ENCODE measurements at places on chromosomes 6 and 20.

GRCh38 chr6:41073968-41074691, 1.4 kb downstream of the NFYA start:
- no peak for DNase-seq

DNA sequence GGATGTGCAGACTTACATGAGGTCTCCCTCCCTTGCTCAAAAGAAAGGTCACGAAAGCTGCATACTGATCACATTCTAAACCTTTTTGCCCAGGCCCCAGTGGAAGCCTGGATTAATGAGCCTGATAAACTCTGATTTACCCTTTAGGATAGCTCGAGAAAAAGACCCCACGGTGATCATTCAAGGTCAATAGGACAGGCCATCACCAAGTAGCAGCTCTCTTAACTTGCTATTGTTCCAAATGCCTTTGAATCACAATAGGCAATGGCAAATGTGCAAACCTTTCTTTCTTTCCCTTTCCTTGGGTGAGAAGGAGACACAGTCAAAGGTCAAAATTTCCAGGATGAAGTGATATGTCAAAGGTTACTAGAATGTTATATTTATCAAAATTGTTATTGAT, 327.3 kb downstream of the HDGFL1 start:
- no peak for DNase-seq

DNA sequence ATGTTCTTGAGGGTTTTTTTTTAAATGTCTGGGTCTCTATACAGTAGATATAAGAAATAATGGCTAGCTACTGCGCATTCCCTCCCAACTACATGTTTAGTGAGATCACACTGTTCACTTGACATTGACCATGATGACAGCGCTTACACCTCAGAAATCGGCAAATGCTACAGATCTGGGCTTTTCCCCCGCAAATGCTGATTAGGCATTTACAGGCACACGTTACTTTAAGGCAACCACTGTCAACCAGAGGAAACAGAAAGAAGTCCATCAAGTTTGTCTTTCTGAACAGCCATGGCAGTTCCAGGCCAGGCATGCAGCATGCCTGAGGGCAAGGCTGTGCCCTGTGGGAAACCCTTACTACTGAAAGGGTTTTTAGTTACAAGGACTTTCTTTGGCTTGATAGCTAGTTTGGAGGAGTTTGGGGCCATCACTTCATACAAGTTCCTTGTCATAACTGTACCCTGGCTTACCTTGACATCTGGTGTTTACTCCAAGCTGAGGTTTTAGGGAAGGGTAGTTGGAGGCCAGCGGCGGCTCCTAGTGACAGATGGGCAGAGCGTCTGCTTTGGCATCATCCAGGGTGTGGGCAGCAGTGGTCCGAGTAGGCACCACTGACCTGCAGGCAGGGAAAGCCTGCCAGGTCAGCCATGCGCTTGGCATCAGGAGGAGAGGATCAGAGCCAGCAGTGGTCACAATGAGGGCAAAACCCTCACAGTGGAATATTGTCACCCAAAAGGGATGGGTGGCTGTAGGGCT, 43.0 kb downstream of the CFAP61 start:
- DNase-seq: no peak

DNA sequence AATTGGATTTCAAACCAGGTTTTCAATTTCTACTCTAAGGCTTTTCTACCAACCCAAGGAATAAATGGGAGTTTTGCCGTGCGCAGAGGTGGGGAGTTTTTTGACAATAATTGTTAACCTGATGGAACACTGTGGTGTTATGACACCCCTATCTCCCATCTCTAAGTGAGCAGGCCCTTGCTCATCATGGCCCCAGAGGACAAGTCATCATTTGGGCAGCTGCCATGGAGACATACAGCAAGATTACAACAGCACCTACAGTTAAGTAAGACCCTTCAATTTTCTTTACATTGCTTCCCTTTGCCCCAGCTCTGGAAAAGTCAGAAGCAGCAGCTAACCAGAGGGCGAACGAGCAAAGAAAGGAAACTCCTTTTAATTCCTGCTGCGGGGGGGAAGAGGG, 54.3 kb downstream of the ADGRF5 start:
- DNase-seq: no peak

DNA sequence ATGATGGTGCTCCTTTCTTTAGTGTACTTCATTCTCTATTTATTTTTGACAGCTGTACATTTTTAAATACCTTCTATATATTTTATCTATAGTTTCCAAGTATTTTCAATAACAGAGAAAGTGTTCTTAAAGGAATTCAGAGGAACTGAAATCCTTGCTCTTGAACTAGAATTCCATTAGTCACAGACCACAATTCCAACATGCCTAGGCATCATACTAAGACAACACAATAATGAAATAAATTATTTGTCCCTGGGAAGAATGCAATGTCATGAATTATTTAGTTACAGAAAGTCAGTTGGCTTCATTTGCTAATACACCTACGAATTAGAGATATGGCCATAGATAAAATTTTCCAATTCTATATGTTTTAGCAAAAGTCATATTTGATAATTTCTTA, 671.2 kb downstream of the EPHA7 start:
- no peak for DNase-seq

DNA sequence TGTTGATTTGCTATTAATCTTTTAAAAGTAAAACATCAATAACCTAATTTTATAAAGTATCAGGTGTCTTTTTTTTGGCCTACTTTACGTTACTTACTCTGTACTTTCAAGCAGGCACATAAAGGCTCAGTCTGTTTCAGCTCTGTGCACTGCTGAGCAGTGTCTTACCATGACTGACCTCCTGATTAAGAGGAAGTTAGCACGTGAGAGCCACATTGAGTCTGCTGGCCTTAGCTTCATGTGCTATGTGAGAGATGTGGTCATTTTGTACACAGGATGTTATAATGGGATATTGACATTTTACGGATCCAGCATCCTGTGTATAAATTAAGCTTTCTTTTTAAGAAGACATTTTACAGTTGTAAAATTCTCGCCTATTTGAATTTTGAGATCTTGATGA, 31.9 kb downstream of the ARID1B start:
- DNase-seq: no peak
